ENCODE measurements at places on chromosomes 16 and 17. TPM values are rescaled to one million over a fixed set of nuclear protein-coding genes. Genes with fewer than 3 reads are reported as not detected.

ZNF23 gene
- 14.3 TPM for total RNA-seq

NPIPA3 gene
- total RNA-seq, result not detected

INCA1 gene
- 0.86 TPM for total RNA-seq

KIF18B gene
- total RNA-seq, result 93.1 TPM

SULT1A4 gene
- 4.3 TPM for total RNA-seq

SERPINF2 gene
- total RNA-seq, result 0.19 TPM

VMO1 gene
- total RNA-seq, result 1.0 TPM

GPR139 gene
- not detected for total RNA-seq

KRTAP4-1 gene
- not detected for total RNA-seq

CCL7 gene
- not detected for total RNA-seq

SLFN14 gene
- not detected for total RNA-seq

SALL1 gene
- total RNA-seq, result 85.7 TPM

BORCS6 gene
- total RNA-seq, result 5.6 TPM

GINS2 gene
- total RNA-seq, result 82.2 TPM

WFDC1 gene
- 0.14 TPM for total RNA-seq

CCL23 gene
- not detected for total RNA-seq

STAC2 gene
- 1.0 TPM for total RNA-seq

AURKB gene
- 186 TPM for total RNA-seq

ADAD2 gene
- total RNA-seq, result not detected
